ENCODE measurements at places on chromosomes 3 and 15.

- no peak for DNase-seq
Measured at GRCh38 chr3:72448858-72449257, 399.4 kb downstream of the SHQ1 start.

- no peak for DNase-seq
Measured at GRCh38 chr3:85627932-85628331, 669.1 kb downstream of the CADM2 start.

DNA sequence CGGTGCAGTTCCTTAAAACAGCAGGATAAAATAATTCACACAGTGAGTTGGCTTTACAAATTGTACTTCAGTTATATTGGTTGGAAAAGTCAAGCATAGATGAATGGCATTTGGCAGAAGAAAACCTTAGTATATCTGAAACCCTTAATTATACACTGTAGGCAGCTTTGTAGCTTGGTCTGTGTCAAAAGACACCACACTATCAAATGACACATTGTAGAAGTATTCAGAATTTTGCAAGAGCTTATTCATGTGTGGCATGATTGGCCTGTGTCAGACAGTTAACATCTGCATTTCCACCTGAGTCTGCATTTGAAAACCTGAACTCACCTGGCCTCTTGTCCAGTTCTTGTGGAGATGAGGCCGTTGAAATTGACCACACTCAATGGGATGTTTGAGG is 13.8 kb downstream of the TMEM266 start:
- DNase-seq = no peak

- no peak for DNase-seq
Measured at GRCh38 chr15:65312400-65312916, 8.0 kb downstream of the RNU5B-1 start.

GRCh38 chr3:161863775-161864174 is 367.2 kb downstream of the OTOL1 start:
- DNase-seq = no peak

- no peak for DNase-seq
Measured at GRCh38 chr3:195105389-195105788, 165.6 kb downstream of the XXYLT1 start.

DNA sequence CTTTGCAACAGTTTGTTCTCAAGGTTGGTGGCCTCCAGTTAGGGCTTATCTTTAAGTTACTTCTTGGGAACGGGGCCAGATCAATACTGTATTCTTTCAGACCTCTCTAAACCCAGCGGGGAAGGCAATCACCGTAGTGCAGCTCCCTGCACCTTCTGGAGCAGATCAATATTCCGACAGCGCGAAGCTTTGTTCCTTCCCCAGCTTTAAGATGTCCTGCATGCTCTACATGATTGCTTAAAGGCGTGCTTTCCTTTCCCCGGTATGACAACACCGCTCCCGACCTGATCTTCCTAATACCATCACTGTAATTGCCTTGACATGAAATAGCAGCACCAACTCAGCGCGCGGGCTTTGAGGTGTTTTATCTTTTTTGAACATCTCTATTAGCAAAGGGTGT is 755.2 kb downstream of the NR2F2 start:
- no peak for DNase-seq

DNA sequence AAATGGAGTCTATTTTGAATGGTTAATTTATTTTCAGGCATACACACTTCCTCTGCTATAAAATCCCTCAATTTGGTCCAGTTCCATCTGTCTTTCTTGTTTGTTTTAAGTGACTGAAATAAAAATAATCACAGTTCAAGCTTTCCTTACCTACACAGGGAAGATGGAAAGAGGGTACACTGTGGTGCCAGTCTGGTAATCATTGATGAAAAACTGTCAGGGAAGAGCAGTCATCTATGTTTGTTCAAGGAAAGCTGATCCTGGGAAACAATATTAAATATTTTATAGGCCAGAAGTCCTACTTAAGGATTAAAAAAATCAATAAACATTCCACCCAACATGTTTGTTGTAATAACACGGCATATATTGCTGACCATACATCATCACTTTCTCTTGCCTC is 115.2 kb upstream of the KCNMB2 start:
- DNase-seq = no peak

DNA sequence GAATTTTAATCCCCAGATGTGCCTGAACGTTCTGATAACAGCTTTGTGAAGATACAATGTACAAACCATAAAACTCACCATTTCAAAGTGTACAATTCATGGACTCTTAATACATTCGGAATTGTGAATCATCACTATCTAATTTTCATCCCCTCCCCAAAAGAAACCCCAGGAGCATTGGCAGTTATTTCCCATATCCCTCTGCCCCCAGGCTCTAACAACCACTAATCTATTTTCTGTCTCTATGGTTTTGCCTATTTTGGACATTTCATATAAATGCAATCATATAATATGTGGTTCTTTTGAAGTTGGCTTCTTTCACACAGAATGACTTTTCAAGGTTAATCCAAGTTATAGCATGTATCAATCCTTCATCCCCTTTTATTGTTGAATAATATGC is 25.3 kb downstream of the PRICKLE2 start:
- DNase-seq = no peak

DNA sequence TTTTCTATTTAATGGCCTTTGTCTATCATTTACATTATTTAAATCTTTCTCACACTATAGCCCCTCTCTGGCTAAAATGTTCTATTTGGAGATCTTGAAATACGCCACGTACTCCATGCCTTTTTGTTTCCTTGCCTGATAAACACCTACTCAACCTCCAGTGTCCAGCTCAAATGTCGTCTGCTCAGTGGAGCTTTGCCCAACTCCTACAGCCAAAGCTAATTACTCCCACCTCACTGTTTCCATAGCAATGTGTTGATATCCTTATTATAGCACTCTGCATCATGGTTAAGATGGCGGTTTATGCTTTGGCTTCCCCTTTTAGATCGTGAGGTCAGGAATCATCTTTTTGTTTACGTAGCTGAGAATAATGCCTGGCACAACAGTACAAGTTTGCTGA is 55.9 kb downstream of the NGLY1 start:
- DNase-seq = no peak

- no peak for DNase-seq
Measured at GRCh38 chr15:23690015-23690414, 2.9 kb upstream of the NDN start.

- DNase-seq = no peak
Measured at GRCh38 chr15:33451385-33451784, 140.6 kb downstream of the RYR3 start.

DNA sequence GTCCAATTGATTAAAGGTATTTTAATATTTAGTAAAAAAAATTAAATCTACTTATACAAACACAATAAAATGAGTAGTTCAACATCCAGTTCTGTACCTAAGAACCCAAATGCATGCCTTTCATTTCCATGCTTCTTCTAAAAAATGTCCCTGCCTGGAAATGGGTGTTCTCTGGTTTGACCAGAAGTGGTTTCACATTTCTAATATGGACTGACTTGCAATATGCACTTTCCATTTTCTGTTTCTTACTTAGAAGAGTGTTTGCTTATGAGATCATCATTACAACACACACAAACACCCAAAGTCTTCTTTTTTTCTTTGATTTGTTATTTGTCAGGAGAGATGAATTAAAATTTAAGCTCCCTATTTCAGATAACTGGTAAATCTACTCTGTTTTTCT is 879.6 kb downstream of the AGBL1 start:
- DNase-seq = no peak

DNA sequence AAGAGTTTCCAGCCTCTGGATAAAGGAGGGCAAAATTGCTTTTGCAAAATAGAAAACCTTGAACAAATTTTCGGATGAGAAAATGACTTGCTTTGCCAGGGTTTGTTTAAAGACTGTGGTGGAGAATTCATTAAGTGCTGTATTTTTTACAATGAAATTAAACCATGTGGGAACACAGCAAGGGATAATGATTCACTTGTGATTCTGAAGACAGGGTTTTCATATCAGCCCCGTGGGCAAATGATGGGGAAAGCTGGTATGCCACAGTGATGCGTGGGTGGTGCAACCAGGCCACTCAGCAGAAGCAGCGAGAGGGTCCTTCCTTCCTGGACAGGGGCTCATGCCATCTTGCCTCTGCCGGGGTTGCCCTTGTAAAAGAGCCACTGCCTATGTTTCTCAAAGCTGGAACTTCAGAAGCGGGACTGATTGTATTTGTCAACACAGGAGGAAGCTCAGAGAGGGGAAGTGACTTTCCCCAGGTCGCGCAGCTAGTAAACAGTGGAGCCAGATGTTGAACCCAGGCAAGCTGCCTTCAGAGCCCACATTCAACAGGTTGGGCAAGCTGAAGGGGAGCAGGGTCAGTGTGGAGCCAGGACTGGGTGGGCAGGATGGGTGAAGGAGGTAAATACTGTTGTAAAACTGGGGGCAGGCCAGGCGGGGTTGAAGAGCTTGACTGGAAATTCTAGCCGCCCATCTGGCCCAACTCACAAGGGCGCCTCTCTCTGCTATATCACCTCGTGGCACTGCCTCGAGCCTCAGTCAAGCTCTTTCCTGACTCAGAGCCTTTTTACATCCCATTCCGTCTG is 79.1 kb downstream of the TOP2B start:
- no peak for DNase-seq

- DNase-seq = no peak
Measured at GRCh38 chr15:87757084-87757483, 499.5 kb downstream of the NTRK3 start.

- DNase-seq = no peak
Measured at GRCh38 chr3:76812649-76813242, 227.2 kb upstream of the ROBO2 start.

DNA sequence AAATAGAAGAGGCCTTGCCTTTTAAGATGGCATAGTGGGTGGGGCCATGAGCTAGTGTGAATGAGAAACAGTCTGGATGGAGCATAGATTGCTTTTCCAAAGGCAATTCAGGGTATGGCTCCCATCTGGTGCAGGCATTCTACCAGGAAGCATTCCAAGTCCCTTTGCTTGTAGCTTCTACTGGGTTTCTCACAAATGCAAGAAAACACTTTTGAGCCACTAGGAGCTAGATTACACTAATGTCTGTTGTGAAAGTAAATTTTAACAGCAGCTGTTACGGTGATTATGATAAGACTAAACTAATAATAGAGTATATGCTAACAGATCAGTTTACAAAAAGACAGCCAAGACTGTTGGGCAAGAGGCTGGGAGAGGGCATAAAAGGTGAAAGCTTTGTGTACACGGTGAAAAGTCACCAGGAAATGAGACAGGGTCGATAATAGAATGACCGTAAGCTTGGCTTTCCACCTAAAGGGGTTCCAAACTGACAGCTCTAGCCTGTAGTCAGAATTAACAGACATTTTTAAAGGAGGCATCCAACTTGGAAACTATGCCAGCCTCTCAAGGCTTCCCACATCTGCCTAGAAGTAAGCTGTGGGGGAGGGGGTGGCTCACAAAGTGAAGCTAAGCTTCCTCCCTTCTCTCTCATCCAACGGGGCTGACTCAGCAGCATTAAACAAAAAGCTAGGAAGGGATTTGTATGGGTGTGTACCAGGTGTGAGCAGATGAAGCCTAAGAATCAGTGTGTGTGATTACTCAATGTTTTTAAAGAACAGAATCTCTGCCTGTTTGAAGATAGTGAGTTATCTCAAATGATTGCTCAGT is 61.1 kb upstream of the GPD1L start:
- no peak for DNase-seq

DNA sequence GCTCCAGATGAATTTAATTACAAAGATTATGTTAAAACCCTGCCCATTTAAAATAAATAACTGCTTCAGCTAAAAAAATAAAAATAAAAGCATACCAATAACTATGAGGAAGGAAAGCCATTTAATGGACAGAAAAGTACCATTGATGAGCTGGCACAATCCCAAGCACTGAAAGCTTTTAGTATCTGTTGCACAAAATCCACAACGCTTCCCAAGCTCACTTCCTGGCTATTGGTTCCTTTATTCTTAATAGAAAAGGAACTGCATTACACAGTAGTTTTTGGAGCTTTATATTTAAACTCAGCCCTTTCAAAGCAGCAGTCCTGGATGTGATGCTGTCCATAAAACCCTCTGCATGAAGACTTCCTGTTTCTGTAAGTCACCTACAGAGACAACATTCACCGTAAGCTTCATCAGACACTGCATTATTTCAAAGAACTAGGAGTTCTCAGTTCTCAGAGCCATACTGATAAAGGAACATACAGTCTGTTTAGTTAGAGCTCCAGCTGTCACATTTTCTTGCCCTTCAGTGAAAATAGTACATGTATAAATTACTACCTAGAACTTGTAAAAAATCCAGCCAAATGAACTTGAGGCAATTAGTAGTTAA is 81.5 kb downstream of the CSNK1G1 start:
- no peak for DNase-seq

DNA sequence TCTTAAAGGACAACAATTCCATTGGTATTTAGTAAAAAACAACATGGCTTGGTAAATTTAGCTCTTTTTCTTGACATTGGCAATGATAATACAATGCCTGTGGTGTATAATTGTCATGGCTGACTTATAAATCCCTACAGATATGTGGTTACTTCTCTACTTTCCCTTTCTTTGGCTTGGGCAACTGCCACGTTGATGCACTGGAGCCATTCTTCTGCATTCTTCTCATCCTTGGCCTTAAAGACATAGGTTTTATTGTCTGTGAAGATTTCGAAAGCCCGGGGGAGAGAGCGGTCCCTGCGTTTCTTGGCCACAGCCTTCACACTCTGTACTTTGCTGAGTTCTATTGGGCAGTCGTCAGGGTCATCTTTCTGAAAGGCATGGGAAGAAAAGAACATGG is 101.1 kb upstream of the CCNL1 start:
- no peak for DNase-seq

GRCh38 chr15:36090286-36090946 is 489.0 kb upstream of the CDIN1 start:
- DNase-seq = no peak

- no peak for DNase-seq
Measured at GRCh38 chr3:69439643-69440270, 53.9 kb upstream of the FRMD4B start.

- no peak for DNase-seq
Measured at GRCh38 chr15:31887246-31887645, 143.1 kb upstream of the CHRNA7 start.

GRCh38 chr3:178706411-178706810 is 170.2 kb downstream of the KCNMB2 start:
- no peak for DNase-seq

DNA sequence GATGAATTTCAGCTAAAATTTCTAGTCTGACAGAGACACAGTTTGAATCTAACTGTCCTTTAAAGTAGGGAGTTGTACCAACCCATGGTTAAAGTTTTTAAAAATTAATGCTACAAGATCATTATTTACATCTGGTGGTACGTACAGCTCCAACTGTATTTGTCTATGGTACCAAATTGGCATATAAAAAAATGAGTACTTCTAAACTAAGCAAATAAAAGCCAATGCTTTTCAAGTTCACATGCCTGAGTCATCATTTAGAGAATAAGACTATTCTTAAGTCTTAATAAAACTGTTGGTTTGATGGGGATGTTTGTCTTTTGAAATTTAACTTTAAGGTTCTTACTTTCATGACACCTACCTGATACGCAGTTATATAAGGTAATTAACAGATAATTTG is 21.0 kb upstream of the IFT57 start:
- DNase-seq = no peak

- DNase-seq = no peak
Measured at GRCh38 chr3:113166719-113167492, 44.5 kb upstream of the BOC start.

GRCh38 chr15:66142285-66142684 is 111.3 kb downstream of the MEGF11 start:
- DNase-seq = no peak

- DNase-seq = no peak
Measured at GRCh38 chr3:177680472-177680821, 483.2 kb upstream of the TBL1XR1 start.

- DNase-seq = no peak
Measured at GRCh38 chr3:120642368-120642948, 39.6 kb downstream of the HGD start.
